HT1080 (cell line): ENCODE measurements at places on chromosomes 6 and 20.

- DNase-seq, result peak; percentile 94
These were observed 3.4 kb downstream of the MED20 start for GRCh38 chr6:41917528-41917927.

GRCh38 chr20:36544134-36545018, 3.1 kb downstream of the MYL9 start:
- peak; percentile 29 for DNase-seq

- DNase-seq, result no peak
These were observed 41.7 kb upstream of the TULP4 start for GRCh38 chr6:158270389-158271127.

GRCh38 chr6:14524319-14524718, 406.7 kb downstream of the CD83 start:
- no peak for DNase-seq

GRCh38 chr6:56618050-56618449, 24.6 kb downstream of the DST start:
- DNase-seq, result no peak

- DNase-seq, result no peak
These were observed 102.6 kb downstream of the KIF13A start for GRCh38 chr6:17884498-17885478.

DNA sequence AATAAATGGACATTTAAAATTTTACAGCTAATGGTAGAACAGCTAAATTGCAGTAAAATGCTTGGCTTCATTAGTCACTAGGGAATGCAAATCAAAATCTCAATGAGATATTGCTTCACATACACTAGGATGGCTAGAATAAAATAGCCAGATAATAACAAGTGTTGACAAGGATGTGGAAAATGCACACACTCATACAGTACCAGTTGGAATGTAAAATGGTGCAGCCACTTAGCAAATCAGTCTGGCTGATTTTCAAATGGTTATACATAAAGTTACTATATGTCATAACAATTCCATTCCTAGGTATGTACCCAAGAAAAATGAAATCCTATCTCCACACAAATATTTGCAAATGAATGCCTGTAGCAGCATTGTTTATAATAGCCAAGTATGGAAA, 452.1 kb downstream of the HDGFL1 start:
- DNase-seq, result no peak

DNA sequence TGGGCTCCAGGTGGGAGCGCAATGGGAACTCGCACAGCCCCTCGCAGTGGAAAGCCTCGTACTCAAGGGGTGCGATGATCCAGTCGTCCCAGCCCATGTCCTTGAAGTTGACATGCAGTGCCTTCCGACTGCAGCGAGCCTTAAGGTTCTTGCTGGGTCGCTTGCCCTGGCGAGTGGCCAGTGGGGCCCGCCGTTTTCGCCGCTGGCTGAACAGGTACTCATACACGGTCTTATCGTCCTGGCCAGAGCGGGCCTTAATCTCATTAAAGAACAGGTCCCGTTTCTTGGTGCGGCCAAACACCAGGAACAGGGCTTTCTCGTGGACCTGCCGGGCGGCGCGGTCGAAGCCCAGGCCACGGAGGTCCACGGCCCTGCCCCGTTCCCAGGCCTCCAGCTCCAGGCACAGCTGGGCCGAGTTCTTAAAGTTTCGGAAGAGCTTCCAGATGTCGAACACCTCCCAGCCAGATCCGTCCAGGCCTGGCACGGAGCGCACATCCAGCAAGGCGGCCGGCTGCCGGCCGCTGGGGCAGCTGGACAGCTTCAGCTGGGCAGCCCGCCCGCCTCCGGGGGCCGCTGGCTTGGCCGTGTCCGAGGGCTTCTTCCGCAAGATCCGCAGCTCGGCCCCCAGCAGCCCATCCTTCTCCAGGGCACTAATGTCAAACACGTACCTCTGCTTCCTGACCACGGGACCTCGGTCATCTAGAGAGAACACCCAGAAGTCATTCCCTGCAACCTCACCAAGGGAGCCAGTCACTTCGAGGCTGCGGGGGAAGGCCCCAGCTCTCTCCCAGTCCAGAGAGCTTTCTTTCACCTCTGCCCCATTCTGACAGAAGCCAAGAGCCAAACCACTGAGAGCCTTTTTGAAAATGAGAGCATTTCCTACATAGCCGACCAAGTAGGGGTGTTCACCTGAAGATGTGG, 3.7 kb downstream of the GDF5 start:
- DNase-seq, result no peak

DNA sequence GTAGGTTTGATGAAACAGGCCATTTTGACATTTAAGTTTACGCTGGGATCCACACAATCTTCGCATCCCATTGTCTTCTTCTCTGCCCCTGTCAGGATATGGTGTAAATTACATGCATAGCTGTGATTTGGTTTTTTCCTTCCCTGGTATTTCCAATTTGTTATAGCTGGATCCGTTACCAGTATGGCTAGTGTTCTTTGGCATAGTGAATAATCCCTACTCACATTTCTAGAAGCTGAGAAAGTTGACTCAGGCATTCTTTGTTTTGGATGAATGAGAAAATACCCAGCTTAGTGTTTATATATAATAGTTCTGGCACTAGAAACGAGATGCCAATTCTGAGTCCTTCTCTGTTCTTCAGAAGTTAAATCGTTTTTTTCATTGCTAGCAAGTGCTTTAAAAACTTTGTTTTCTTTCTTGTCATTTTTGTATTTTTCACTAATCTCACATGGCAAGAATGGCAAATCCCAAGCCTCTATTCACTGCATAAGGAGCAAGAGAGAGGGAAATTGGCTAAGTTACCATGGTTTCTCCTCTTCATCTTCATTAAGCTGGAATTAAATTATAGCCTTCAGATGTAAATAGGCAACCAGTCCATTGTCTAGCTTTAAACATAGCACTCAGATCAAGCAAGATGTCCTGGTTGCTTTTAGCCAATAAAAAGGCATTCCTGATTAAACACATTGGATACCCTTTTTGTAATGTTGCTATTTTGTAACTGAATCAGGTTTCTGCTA, 91.9 kb upstream of the LAMP5 start:
- DNase-seq, result no peak

DNA sequence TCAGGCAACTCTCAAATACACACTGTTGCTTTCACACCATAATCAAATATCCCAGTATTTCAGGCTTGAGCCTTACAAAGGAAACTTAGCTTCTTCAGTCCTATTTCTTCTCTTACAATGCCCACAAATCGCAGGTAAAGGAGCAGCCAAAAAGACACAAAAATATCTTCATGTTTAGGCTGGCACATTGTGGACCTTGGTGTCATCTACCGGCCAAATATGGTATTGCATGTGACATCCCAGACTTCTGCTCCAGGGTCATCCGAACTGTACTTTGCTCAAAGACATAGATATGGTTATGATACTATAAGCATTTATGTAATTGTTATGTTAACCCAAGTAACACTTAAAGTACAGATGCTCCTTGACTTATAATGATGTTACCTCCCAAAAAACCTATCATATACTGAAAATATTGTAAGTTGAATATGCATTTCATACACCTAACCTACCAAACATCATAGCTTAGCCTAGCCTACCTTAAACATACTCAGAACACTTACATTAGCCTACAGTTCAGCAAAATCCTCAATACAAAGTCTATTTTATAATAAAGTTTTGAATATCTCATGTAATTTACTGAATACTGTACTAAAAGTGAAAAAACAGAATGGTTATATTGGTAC, 4.6 kb downstream of the OR2H2 start:
- peak; percentile 33 for DNase-seq

DNA sequence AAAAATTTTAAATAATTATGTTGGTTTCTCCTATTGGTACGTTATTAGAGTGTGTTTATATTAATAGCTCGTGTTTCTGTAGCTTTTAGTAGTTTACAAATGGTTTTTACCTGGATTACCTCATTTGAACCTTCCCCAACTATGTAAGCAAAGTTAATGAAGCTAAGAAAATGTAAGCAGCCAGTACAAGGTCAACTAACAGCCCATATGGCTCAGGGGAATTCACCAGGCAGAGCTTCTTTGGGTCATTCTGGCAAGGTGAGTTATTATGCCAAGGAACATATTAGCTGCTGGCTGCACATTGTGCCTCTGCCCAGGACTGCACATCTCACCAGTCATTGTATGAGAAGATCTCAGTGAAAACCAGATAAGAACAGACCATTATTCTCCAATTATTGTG, 27.0 kb upstream of the MARCKS start:
- no peak for DNase-seq

GRCh38 chr20:53672484-53673129, 79.0 kb upstream of the ZNF217 start:
- DNase-seq, result peak; percentile 89

- DNase-seq, result no peak
These were observed 10.7 kb downstream of the HCK start for GRCh38 chr20:32062776-32063170.

DNA sequence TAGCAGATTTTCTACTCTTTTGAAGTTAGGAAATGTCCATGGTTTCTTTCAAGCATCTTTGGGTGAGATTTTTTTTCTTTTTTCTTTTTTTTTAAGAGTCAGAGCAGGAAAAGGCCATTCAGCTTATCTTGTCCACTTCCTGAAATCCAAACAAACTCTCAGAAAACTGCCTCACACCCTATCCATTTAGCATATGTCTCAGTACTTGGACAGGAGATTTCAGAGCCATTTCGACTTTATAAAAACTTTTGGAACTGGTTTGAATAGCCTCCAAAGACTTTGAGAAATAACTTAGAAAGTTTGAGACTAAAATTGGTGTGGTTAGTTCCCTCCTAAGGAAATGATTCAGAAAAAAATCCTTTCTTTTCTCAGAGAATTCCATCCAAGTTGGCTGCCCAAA, 125.1 kb downstream of the MYLK4 start:
- no peak for DNase-seq

DNA sequence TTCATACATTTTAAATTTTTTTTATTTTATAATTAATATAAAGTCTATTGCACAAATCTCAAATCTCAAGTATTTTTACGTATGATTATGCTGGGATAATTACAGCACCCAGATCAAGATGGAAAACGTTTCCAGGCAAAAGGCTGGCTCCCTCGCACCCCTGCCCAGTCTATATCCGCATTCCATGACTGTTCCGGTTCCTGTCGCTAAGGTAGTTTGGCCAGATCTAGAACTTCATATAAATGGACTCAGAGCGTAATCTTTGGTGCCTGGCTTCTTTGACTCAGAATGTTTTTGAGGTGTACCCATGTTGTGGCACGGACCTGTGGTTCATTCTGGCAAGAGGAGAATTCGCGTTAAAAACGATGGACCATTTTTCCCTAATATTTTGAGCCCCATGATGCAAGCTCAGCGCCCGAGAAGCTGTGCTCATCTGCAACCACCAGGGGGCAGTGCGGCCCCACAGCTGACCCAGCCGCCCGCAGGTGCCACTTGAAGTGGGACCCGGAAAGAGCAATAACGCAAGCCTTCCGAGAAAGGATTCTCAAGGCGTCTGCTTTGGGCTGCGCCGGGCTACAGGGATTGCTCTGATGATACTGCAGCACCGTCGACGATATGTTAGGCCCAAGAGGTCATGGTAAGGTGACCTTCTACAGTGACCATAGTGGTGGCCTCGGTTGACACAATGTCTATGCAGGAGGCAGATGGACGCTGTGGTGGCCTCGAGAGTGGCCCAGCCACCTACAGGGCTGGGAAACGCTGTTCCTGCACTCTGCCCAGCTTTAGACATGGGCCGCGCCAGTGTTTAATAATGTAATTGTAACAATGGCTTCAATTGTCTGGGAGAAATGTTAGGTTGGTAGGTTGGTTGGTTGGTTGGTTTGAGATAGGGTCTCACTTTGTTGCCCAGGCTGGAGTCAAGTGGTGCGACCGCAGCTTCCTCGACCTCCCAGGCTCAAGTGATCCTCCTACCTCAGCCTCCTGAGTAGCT, 160.1 kb downstream of the ZMYND8 start:
- peak; percentile 60 for DNase-seq

GRCh38 chr20:56981301-56981700, 285.1 kb downstream of the BMP7 start:
- no peak for DNase-seq

- no peak for DNase-seq
These were observed 31.1 kb downstream of the SERPINB6 start for GRCh38 chr6:2940010-2940850.

DNA sequence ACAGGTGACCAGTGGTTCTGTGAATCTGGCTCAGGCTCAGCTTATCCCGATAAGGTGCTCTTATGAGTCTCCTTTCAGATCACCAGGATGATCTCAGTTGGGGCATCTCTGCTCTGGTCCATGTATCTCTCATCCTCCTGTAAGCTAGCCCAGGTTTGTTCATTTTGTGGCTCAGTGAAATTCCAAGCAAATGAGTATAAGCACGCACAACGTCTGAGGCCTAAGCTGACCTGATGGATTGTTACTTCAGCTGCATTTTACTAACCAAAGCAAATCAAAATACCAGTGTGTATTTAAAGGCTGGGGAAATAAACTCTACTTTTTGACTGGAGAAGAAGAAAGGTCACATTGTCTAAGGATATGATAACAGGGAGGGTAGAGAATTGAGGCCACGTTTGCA, 551.0 kb upstream of the BTBD3 start:
- DNase-seq, result peak; percentile 35

DNA sequence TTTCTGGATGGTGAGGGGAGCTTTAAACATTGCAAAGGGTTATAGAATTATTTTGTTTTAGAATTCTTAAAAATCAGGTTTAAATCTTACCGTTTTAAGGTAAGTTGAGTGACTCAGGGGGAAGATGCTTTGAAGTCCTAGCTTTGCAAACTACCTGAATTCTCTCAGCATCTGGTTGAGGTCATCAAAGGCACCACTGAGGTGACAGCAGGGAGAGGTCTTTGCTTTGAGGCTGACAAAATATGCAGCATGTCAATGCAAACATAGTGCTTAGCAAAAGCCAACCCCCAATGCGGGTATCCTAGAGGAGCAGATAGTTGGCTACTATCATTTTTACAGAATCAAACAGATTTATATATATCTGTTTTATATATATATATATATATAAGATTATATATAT, 219.5 kb downstream of the SLC24A3 start:
- no peak for DNase-seq
